IMR-90 (cell line): ENCODE measurements at places on chromosomes 12 and 14. TPM values are rescaled to one million over a fixed set of nuclear protein-coding genes. Genes with fewer than 3 reads are reported as not detected.

FOXM1 gene
- polyA plus RNA-seq: 27.8 and 29.3 TPM in 2 replicates

GRCh38 chr14:91998667-91999570 is 40.9 kb downstream of the TRIP11 start:
- no peak for DNase-seq
- H3K27me3 ChIP-seq: no peaks in the 10 kb centered on the region
- H3K36me3 ChIP-seq: peaks cover 6% of the 10 kb centered on the region; the same call in 1 of the 2 replicates

DNA sequence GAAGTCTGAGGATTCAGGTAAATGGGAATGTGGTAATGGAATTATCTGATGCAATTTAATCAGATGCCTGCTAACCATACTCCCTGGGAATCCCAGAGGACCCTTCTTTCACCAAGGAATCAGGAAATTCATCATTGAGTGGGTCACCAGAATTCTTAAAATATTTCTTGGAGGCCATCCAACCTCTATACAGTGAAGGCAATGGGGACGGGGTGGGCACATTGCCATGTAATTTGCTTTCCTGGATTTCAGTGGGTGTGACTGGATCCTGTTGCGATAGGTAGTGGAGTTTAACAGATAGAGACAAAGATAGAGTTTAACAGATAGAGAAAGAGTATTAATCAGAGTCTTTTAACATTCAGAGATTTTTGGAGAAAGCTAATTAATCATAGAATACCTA is 394.4 kb downstream of the DAD1 start:
- H3K4me1 ChIP-seq: peaks cover 9% of the 10 kb centered on the region
- H3K4me3 ChIP-seq: no peak overlapping the region
- no peak overlapping the region for H3K27ac ChIP-seq
- H3K27me3 ChIP-seq: no peaks in the 10 kb centered on the region

C12orf54 gene
- polyA plus RNA-seq: not detected in 2 replicates

DNA sequence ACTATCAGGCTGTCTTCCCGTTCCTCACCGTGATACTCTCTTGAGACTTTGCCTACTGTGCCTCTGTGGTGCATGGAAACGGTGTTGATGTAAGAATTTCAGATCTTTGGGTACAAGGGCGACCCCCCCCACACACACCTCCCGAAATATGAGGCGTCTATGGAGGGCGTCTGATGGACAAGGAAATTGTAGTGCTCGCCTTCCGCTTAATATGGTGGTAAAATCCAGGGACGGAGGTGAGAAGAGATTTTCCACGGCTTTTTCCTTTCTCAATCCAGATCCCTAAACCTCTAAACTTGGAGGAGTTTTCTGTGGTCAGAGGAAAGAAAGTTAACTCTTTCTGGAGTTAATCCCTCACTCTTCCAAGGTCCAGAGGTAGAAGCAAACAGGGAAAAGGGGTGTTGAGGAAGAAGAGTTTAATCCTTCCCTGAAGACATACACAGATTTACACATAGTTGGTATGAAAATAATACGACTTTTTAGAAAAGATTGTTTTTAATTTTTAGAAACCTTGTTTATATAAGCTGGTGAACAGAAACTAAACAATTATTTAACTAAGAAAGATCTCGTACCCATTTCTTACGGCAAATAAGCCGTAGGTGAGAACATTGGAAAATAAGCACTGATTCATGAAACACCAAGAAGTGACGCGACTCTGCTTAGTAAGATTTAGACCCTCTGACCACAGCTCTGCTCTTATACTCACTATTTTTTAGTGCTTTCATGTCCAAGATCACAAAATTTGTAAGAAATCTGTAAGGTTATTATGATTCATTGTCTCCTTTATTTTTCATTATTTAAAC is 23.1 kb upstream of the RNASE12 start:
- H3K27me3 ChIP-seq: peaks cover 2% of the 10 kb centered on the region; the same call in 1 of the 2 replicates
- H3K36me3 ChIP-seq: no peaks in the 10 kb centered on the region
- H3K4me3 ChIP-seq: peak overlapping the region; percentile 80
- H3K4me1 ChIP-seq: no peaks in the 10 kb centered on the region

DNA sequence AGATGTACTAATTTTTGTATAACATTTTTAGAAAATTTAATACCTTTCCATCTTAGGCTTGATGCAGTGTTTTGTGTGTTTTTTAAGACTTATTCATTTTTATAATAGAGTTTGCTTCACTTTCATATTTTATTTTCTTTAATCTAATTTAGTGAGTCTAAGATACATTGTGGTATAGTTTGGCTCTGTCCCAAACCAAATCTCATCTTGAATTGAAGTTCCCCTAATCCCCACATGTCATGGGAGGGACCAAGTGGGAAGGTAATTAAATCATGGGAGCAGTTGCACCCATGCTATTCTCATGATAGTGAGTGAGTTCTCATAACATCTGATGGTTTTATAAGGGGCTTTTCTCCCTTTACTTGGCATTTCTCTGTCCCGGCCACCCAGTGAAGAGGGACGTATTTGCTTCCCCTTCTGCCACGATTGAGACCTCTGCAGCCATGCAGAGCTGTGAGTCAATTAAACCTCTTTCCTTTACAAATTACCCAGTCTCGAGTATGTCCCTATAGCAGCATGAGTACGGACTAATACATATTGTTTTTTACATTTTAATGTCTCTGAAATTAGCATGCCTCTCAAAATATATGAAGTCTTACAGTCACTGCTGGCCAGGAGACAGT is 34.9 kb downstream of the GABARAPL1 start:
- no peaks in the 10 kb centered on the region for H3K27me3 ChIP-seq
- no peak for DNase-seq
- no peak overlapping the region for H3K4me3 ChIP-seq
- H3K36me3 ChIP-seq: no peaks in the 10 kb centered on the region

DNA sequence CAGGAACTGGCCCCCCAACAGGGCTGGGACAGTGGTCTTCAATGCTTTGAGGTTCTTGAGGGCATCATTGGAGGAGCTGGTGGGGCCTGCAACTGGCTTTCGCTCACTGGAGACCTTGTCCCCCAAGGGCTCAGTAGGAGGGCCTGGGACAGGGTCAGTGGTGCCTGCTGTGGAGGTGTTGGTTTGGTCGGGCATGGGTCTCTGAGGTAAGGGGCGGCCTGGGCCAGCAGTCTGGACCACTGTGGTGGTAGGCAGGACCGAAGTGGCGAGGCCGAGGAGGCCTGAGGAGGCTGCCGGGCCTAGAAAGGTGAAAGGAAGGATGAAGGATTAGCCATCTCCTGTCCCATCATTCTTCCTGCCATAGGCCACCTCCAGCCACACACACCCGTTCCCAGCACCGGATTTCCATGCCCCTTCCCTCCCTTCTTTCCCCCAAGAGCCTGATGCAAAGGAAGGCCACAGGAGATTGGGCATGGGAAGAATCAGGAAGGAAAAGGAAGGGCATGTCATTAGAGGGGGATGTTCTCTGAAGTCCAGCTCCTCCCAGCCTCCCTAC is 28.8 kb downstream of the ZFHX2 start:
- no peaks in the 10 kb centered on the region for H3K4me1 ChIP-seq
- no peak for DNase-seq
- H3K27ac ChIP-seq: no peak overlapping the region
- H3K27me3 ChIP-seq: no peaks in the 10 kb centered on the region; the same call in 1 of the 2 replicates

WASHC3 gene
- polyA plus RNA-seq: 52.7 and 54.8 TPM in 2 replicates

SIX6 gene
- polyA plus RNA-seq: not detected in 2 replicates

GRCh38 chr14:103562429-103563225 is at the start of the genes BAG5 and COA8:
Gene BAG5 (minus strand): TSS chr14:103562657. CDS start chr14:103561164, 1,493 bp downstream.
Gene COA8 (plus strand): TSS chr14:103562960. CDS start chr14:103563002, 42 bp downstream.
- peaks cover 12% of the 10 kb centered on the region for H3K36me3 ChIP-seq
- H3K27ac ChIP-seq: peak within 1 kb of the TSS; percentile 87
- H3K4me3 ChIP-seq: peak within 1 kb of the TSS; percentile 85
- peaks cover 15% of the 10 kb centered on the region for H3K4me1 ChIP-seq
- H3K27me3 ChIP-seq: no peaks in the 10 kb centered on the region

DNA sequence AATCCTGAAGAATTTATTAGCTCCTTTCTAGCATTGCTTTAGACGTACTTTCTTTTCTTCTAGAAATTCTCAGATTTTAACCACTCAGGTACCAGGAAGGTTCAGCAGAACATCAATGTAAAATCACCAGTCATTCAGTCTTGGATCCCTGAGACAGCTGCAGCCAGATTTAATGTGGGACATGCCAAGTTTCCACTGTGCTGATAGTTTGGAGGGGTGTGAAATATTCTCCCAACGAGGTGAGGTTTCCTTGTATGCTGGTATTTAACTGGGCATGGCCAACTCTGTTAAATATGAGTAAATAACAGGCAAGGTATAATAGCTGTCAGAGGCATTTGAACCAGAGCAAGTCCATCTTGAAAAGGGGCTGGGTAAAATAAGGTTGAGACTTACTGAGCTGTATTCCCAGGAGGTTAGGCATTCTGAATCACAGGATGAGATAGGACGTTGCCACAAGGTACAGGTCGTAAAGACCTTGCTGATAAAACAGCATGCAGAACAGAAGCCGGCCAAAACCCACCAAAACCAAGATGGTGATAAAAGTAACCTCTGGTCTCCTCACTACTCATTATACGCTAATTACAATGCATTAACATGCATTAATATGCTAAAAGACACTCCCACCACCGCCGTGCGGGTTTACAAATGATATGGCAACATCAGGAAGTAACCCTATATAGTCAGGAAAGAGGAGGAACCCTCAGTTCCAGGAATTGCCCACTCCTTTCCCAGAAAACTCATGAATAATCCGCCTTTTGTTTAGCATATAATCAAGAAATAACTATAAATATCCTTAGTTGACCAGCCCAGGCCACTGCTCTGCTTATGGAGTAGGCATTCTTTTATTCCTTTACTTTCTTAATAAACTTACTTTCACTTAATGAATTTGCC is 75.2 kb upstream of the RASSF8 start:
- DNase-seq: no peak
- no peaks in the 10 kb centered on the region for H3K4me1 ChIP-seq
- no peaks in the 10 kb centered on the region for H3K27me3 ChIP-seq
- no peak overlapping the region for H3K27ac ChIP-seq
- H3K4me3 ChIP-seq: no peak overlapping the region

SLC6A12 gene
- not detected in 2 replicates for polyA plus RNA-seq

GRCh38 chr14:100879782-100880181 is 23.7 kb downstream of the RTL1 start:
- DNase-seq: no peak
- H3K27me3 ChIP-seq: no peaks in the 10 kb centered on the region
- H3K27ac ChIP-seq: no peak overlapping the region
- no peak overlapping the region for H3K4me3 ChIP-seq

SMCO3 gene
- polyA plus RNA-seq: 0.07 TPM in 1 of 2 replicates, not detected in the other

- H3K27me3 ChIP-seq: no peaks in the 10 kb centered on the region
Measured at GRCh38 chr12:124013073-124013472, 40.1 kb downstream of the ZNF664 start.

DNA sequence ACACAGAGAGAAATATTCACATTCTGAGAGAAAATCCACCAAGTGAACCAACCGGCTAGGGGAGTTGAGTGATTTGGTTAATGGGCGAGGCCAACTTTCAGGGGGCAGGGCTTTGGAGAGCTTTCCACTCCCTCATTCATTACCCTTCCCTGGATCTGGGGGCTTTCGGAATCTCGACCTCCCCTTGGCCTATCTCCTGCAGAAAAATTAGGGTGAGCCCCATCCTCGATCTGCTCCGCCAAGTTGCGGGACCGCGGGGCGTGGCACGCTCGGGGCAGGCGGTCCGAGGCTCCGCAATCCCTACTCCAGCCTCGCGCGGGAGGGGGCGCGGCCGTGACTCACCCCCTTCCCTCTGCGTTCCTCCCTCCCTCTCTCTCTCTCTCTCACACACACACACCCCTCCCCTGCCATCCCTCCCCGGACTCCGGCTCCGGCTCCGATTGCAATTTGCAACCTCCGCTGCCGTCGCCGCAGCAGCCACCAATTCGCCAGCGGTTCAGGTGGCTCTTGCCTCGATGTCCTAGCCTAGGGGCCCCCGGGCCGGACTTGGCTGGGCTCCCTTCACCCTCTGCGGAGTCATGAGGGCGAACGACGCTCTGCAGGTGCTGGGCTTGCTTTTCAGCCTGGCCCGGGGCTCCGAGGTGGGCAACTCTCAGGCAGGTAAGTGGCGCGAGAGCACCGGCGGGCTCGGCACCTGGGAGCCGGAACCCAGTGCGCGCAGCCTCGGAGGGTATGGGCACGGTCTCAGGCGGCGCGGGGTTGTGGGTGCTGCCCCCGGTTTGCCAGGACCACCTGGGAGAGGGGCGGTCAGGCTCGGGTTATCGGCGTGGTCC is at the start of gene ERBB3:
ERBB3 (plus strand) TSS at position 443 of the 833 bp plus-strand sequence; CDS start at position 579, 136 bp downstream.
- peaks cover 4% of the 10 kb centered on the region; the same call in 1 of the 2 replicates for H3K4me1 ChIP-seq
- peak within 1 kb of the TSS; percentile 47; the same call in 1 of the 2 replicates for H3K27ac ChIP-seq
- H3K27me3 ChIP-seq: peaks cover 38% of the 10 kb centered on the region
- peak within 1 kb of the TSS; percentile 67 for H3K4me3 ChIP-seq

SRGAP1 gene
- 10.2 and 11.0 TPM in 2 replicates for polyA plus RNA-seq

DNA sequence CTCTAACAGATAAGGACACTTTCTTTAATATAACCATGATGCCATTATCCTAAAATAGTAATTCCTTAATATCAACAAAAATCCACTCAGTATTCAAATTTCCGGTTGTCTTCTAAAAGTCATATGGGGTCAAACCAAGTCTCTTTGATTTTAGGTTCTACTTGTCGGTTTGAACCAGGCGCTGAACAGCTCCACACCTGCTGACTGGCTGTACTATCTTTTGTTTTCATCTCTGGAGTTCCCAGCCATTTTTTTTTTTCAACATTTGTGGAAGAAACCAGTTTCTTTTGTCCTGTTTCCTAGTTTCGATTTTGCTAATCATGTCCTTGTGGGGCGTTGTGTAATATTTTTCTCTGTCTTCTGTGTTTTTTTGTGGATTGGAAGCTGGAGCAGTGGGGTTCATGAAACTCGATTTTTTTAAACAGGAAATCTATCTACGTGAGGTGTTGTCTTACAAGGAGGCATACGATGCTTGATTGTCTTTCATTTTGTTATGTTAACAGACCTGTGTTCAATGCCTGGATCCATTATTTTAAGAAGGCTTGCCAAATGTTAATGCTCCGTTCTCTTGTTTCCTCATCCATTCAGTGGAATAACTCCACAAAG is 50.2 kb downstream of the FZD10 start:
- no peaks in the 10 kb centered on the region for H3K4me1 ChIP-seq
- no peak for DNase-seq
- no peaks in the 10 kb centered on the region for H3K27me3 ChIP-seq
- no peak overlapping the region for H3K4me3 ChIP-seq

NR4A1 gene
- polyA plus RNA-seq: 34.1 and 120 TPM in 2 replicates

KSR2 gene
- polyA plus RNA-seq: not detected in 2 replicates

DNA sequence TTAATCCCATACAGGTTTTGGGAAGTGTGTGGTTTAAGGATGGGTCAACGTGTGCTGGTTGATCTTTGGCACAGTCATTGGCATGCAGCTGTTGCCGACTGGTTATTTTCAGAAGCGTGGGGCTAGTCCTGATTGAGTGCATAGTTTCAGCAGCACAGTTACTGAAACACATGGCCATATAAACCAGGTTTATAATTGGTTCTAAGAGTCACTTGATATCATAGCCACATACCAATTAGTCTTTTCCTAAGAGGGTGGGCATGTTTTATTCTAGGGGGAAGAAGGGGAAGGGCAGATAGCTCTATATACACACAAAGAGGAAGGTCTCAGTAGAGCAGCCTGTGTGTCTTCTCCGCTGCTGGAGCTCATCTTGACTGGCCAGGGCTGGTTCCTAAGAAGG is 11.0 kb upstream of the RPS6KL1 start:
- no peaks in the 10 kb centered on the region for H3K36me3 ChIP-seq
- no peak for DNase-seq
- H3K27ac ChIP-seq: 0 out of 2 replicates have a peak overlapping the region, but pooled peaks have one; percentile 7
- no peak overlapping the region for H3K4me3 ChIP-seq
- H3K4me1 ChIP-seq: peaks cover 13% of the 10 kb centered on the region; the same call in 1 of the 2 replicates
